ENCODE measurements at places on chromosomes 7 and 10.

GRCh38 chr7:48839108-48839507, 85.2 kb upstream of the CDC14C start:
- DNase-seq = no peak

DNA sequence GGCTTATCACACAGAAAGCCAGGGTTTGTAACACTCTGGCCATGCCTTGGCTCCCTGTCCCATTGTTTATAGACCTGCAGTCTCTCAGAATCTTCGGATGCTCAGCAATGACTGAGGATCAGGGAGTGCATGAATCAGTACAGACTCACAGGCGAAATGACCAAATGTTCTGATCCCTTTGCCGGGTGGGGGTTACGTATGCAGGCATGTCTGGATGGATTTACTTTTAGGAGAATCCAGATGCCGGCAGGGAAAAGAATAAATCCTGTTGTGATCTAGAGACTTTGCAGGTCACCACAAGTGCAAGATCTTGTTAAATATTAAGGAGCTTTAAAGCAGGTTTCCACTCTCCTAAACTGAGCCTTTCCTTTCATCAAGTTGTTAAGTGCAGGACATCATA, 149.5 kb downstream of the SFMBT2 start:
- DNase-seq = no peak

GRCh38 chr10:97820096-97820704, 29.4 kb upstream of the GOLGA7B start:
- no peak for DNase-seq

GRCh38 chr7:155396661-155397060, 61.3 kb upstream of the EN2 start:
- no peak for DNase-seq

DNA sequence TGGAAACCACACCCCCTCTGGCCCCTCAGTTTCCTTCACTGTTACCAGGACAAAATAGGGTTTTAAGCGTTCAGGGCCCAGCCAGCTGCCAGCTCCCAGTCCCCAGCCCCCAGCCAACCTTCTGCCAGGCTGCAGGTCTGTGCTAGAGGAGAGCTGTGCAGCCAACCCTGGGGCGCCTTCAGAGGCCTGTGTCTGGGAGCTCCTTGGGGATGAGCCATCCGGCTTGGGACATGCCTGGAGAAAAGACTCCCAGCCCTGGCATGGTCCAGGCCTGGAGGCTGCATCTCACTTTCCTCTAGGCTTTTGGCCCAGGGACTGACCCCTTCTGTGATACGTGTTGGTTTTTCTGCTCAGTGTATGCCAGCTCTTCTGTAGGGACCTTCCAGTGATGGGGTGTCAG, 487.6 kb upstream of the MGMT start:
- DNase-seq = no peak

- DNase-seq = no peak
Measured at GRCh38 chr10:118409295-118409694, 67.2 kb upstream of the FAM204A start.

- no peak for DNase-seq
Measured at GRCh38 chr7:18425227-18425626, 70.3 kb upstream of the HDAC9 start.

GRCh38 chr10:132306864-132307751, 642 bp downstream of the STK32C start:
- DNase-seq = peak; percentile 30

DNA sequence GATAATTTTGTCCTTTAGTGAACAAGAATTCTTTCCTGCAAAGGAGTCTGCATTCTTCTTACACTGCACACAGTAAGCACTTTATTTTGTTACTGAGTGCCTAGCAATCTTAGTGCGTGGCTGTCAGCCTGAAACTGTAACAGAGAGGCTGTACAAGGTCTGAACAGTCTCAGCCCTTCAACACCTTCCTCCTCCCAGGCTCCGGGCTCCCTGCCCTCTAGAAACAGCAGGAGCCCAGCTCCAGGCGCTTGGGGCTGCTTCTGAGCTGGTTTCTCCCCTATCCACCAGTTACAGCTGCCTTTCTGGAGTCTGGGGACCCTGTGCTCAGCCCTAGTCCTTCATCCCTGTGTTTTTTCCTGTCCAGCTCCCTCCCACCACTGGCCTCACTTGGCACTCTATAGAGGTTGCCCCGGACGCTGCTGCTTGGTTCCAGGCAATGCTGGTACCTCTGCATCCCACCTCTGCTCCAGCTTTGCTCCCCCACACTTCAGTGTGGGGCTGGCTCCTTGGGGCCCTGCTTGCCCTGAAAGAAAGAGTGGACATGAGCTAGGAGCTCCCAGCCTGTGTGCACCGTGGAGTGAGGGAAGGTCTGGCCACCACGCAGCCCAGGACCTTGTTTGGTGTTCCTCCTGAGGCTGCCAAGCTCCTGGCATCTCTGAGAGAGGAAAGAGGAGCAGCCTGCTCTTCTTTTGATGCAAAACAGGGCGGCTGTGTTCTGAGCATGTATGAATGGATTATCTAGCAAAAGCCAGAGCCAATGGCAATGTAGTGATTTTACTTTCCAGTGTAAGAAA, 251.2 kb upstream of the GRB10 start:
- DNase-seq = no peak

DNA sequence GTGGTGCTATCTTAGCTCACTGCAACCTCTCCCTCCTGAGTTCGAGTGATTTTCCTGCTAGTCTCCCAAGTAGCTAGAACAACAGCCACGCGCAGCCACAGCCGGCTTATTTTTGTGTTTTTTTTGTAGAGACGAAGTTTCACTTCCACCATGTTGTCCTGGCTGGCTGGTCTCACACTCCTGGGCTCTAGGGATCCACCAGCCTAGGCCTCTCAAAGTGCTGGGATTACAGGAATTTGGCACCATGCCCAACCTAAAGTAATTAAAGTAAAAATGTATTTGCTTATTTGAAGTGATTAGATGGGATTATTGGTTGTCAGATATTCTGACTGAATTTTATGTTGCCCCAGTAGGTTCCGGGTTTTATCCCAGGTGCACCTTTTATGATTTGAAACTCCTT, 22.7 kb downstream of the LUC7L2 start:
- no peak for DNase-seq

GRCh38 chr10:127318396-127318795, 122.0 kb upstream of the INSYN2A start:
- DNase-seq = no peak

DNA sequence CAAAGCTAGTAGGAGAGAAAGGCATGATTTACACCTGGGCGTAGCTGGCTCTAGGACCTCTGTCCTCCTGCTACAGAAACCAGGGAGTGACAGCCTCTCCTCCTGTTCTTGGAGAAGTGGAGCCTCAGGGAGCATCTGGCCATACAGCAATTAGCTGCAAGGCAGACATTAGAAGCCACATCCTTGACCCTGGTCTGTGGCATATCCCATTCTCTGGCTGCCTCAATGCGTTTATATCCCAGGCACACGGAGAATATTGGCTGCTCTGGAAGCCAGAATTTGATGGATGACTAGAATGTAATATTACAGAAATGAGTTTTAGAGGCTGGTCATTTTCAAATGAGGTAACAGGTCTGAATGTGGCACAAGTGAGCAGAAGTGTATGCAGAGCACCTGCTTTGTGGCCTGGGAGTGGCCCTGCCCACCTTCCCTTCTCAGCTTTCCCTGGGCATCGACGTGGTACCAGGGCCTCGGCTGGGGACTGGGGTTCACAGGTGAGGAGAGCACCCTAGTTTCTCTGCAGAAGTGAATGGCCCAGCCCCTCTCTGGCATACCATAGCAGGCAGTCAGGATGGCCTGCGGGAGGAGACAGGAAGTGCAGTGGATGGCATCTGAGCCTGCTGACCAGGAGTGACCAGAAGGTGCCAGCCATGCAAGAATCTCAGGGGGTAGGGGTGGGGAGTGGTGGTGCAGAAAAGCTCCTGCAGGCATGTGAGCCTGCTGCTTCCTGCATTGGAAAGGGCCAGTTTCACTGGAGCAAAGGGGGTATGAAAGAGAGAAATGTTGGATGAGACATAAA, 367.2 kb upstream of the ZNF32 start:
- no peak for DNase-seq

DNA sequence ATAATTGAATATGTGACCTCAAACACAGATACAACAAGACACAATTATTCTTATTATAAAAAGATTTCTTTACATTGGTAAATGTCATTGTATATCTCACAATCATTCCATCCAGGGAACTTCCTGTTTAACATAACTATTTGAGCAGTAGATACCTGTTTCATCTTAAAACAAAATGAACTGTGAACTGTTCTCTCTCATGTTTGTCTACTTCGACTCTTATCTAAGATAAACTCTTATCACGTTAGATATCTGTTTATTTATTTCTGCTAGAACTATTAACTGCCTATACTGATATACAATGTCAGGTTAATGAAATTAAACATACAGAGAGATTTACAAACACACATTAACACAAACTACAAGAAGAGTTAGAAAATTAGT, 20.1 kb downstream of the ANK3 start:
- no peak for DNase-seq

DNA sequence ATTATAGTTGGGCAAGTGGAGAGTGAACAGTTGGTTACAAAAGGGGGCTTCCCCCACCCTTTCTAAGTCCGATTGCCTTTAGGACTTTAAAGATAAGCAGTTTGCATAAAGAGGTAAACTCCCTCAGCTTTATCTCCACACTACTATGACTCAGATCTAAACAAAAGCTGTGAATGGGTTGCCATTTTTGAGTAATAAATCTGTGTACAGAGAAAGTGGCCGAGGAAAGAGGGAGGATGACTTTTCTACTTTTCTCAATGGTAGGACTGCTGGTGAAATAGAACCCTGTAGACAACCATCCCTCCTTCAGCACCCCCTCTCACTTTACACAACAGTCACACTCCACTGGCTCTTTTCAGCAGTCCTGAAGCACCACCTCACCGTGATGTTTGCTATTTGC, 71.2 kb downstream of the DNMBP start:
- no peak for DNase-seq

DNA sequence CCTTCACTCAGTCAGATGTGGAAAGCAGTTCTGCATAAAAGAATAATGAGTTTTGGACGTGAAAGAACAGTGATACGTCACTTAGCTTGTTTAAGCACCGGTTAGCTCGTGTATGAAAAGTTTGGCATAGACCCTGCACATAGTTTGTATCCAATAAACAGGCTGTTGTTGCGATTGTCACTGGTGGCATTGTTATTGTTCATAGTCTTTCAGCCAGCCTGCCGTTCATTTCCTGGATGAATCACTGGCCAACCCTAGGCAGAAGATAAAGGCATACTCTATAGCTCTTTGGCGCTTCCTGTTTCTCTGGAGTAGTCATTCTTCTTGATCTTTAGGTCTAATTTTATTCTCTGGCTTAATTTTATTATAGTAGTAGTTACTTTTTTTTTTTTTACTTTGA, 57.8 kb upstream of the ANKRD30A start:
- no peak for DNase-seq

DNA sequence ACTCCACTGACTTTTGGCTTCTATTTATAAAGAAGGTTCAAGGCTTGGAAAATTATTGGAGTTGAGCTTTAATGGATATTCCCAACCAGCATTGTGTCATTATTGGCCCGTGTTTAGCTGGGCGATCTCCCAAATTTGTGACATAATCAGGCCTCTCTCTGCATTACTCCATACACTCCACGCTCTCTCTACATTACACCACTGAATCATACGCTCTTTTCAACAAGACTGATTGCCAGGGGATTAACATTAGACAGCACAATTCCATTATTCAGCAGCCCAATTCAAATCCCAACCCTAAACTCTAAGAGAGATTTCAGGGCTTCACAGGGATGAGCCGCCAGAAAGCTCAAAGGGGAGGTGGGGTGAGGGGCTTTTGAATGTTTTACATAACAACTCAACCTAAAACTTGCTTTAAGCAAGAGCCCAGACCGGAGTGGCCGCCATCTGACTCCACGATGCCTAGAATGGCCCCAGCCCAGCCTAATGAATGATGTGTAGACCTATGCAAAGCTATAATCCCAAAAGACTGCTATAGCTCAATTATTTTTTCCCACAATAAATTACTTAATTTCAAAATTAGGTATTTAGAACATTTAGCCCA, 61.8 kb downstream of the FGFR2 start:
- DNase-seq = no peak

DNA sequence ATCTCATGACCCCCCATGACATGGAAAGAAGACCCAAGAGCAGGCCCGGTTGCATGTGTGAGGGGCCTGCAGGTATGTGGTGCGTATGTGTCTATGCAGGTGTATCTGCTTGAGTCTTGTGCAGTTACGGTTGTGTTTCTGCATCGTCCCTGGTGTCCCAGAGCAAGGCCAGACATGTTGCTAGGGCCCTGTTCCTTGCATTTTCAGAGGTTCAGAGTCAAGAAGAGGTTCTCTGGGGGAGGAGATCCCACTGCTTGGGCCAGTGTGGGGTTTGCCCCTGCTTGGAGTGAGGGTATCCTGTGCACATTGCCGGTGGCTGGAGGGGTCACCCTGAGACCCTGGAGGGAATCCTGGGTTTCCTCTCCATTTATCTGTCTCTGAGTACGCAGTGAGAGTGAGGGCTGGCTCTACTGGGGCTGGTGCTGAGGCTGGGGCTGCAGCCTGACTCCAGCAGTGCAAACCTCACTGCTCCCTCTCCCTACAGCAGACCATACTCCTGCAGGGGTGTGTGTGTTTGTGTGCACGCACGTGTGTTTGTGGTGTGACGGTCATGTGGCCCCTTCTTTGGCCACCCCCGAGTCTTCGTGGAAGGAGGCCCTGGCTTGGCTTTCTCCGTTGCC, 4.1 kb downstream of the TRIM8 start:
- no peak for DNase-seq
